Psoas muscle (tissue), 8 donors: ENCODE measurements at places on chromosomes 4 and X. TPM values are rescaled to one million over a fixed set of nuclear protein-coding genes. Genes with fewer than 3 reads are reported as not detected.

Gene CT47C1
- total RNA-seq: not detected

Gene RIBC1
- total RNA-seq: 0.64 TPM

- DNase-seq: peak; percentile 17
Observed at GRCh38 chr4:148435654-148436406, 6.4 kb downstream of the NR3C2 start.

- no peak for DNase-seq
Observed at GRCh38 chr4:127783955-127784770, 2.0 kb downstream of the HSPA4L start.

DNA sequence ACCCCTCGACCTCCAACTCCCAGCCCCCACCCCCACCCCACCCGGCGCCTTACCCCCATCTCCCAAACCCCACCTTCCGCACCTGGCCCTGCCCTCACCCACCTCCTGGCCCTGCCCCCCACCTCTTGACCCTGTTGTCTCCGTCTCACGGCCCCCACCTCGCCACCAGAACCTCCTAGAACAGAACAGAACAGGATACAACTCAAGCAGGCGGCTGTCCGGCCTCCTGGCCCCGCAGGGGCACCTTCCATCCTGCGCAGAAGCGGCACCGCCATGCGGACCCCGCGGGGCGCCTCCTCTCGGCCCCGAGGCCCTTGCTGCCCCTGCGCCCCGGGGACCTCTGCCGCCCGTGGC, 354 bp downstream of the CTAG2 start:
- DNase-seq: no peak

DNA sequence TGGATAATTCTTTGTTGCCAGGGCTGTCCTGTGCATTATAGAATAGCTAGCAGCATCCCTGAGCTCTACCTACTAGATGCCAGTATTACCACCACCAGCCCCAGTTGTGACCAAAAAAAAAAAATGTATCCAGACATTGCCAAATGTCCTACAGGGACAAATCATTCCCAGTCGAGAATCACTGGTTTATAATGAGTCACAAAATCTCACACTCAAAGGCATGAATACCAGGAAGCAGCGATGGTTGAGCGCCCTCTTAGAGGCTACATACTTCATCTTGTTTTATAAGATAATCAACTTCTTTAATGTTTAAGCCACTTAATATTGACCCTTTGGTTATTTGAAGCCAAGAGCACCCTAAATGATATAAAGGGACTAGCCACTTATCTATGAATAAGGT, 297.3 kb downstream of the DHX15 start:
- DNase-seq: no peak
